Osteoblast (primary cell): ENCODE measurements at places on chromosomes 11 and 22. TPM values are rescaled to one million over a fixed set of nuclear protein-coding genes. Genes with fewer than 3 reads are reported as not detected.

DNA sequence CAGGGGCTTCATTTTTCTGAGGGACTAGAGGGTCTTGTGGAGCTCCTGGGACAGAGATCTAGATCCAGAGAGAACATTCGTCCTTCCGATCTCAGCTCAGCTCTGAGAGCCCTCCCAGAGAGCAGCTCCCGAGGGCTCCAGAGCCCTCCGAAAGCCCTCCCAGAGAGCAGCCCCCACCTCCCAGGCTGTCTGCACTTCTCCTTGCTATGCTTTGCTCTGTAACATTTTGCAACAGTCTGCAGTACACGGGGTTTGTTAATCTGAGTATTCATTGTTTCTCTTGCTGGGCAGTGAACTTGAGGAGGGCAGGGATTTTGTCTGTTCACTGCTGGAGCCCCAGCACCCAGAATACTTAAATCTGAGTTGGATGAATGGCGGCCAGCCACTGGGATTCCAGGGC lies 2.6 kb downstream of the GGA1 start:
- no peak for DNase-seq

- DNase-seq = peak; percentile 90
Measured at GRCh38 chr22:43036282-43036829, 21.4 kb upstream of the PACSIN2 start.

DNA sequence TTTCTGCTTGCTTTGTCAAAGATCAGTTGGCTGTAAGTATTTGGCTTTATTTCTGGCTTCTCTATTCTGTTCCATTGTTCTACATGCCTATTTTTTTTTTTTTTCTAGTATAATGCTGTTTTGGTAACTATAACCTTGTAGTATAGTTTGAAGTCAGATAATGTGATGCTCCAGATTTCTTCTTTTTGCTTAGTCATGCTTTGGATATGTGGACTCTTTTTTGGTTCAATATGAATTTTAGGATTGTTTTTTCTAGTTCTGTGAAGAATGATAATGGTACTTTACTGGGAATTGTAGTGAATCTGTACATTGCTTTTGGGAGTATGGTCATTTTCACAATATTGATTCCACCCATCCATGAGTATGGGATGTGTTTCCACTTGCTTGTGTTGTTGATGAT lies 37.9 kb upstream of the ARHGAP20 start:
- DNase-seq = no peak

The HBE1 gene
- not detected in 2 replicates for total RNA-seq

The PGA5 gene
- not detected in 2 replicates for total RNA-seq
